ENCODE measurements at places on chromosomes 12 and 14.

DNA sequence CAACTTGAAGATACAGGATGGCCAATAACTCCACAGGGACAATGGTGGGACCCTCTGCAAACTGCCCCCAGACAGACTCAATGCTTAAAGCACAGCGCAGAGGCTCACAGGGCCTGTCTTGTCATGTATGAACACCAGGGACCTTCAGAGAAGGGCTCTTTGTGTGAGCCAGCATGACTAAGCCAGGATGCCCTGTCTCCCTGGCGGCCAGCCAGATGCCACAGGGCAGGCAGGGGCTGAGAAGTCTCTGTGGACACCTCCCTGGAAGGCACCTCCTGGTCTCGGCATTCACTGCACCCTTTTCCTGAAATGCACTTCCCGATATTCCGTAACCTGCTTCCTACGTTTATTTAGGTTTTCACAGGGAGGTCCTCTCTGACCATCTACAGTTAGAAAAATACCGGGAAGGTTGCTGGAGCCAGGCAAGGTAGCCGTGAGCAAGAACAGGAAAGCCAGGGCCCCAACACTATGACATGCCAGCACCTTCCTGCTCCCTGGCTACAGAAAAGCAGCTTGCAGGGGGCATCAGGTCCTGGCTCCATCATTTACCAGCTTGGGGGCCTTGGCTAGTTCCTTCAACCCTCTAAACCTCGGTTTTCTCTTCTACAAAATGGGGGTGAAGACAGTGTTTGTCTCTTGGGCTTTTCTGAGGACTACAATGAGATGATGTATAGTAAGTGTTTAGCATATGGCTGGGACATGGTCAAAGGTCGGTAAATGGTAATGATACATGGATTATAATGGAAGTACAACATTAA lies 65.0 kb downstream of the PITPNM2 start:
- peak; percentile 79 for ATAC-seq

- ATAC-seq = peak; percentile 84
Measured at GRCh38 chr12:117228239-117228638, 38.0 kb upstream of the FBXO21 start.

GRCh38 chr12:96447256-96447655 lies 42.1 kb upstream of the CFAP54 start:
- no peak for ATAC-seq

GRCh38 chr12:47610686-47611252 lies 95.1 kb downstream of the RPAP3 start:
- no peak for ATAC-seq

- ATAC-seq = peak; percentile 68
Measured at GRCh38 chr14:97902630-97903029, 1105.4 kb downstream of the VRK1 start.

- ATAC-seq = no peak
Measured at GRCh38 chr14:20470603-20470901, 1.3 kb downstream of the PNP start.

GRCh38 chr14:79562185-79562584 lies 649.1 kb downstream of the DIO2 start:
- ATAC-seq = no peak

Data from esophagus mucosa (tissue), 1 donor.